SK-N-SH (cell line): ENCODE measurements at places on chromosomes 7 and 10. TPM values are rescaled to one million over a fixed set of nuclear protein-coding genes. Genes with fewer than 3 reads are reported as not detected.
A peak's percentile ranks its signal among the peaks of the same experiment; 100 is the strongest.

DNA sequence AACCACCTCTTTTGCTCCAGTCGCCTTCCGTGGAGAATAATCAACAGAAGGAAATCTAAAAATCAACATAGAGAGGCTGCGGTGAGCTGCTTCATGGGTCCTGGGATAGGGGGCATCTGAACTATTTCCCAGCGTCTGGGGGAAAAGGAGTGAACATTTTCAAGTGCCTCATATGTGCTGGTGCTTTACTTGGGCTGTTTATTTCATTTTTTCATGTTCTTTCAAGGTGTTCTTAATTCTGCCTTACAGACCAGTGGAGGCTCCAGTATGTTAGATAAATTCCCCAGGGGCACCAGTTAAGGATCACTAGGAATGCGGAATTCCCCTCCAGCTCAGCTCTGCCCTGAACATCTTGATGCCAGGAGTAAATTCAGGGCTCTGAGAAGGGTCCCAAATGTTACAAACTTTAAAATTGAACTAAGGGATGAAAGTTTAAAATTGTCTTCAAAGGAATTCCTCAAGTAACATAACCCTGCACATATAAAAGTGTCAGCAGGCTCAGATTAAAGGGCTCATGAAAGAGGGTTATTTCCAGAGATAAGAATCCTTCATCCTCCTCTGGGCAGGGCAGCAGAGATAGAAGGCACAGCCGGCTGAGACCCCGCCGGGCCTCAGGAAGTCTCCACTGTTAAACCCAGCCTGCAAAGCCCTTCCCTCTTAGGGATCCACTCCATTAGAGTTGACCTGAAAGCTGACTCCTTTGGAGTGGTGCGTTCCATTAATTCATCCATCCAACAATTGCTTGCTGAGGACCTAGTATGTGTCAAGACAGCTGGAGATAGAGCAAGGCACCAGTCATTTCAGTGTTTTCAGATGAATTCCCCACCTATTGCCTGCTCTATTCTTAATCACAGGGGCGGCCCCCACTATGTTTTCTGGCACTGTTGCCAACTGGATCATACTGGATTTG lies 345.8 kb downstream of the KCNMA1 start:
- peaks cover 54% of the 10 kb centered on the region for H3K4me1 ChIP-seq
- H3K4me3 ChIP-seq, result no peak overlapping the region
- no peaks in the 10 kb centered on the region for H3K36me3 ChIP-seq

DNA sequence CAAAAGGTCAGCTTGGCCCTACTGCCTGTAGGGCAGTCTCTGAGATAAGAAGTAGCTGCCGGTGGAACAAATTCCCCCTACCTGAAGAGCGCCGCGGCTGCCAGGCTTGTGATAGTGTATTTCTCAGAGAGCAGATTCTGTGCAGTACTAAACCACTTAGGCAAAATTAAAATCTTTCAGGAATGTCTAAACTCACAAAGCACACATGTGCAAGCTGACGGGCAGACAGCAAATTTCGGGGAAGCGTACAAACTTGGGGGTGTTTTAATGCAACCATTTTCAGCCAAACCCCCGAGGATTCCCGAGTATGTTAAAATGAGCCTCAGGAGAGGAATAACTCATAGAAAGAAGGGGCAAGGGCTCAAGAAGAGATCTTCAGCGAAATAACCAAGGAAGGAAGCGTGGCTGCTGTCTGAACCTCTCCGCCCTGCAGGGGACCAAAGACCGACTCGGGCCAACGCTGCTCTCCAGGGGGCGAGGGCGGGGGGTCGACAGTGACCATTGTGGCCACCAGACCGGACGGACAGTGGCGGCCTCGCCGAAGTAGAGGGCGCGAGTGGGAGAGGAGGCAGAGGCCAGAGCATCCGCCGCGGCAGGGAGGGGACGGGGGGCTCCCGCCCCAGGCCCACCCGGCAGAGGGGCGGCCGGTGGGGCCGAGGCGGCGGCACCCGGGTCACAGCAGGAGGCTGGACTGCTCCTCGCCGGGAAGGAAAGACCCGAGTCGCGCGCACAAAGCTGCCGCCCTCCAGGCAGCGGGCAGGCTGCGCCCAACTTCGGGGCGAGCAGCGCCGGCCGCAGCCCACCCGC lies 819 bp downstream of the HYCC1 start:
- H3K4me1 ChIP-seq, result 0 out of 2 replicates have a peak, but pooled peaks cover 6% of the 10 kb centered on the region
- no peak overlapping the region; the same call in 1 of the 2 replicates for H3K27ac ChIP-seq
- peak; percentile 62 for DNase-seq
- no peaks in the 10 kb centered on the region; the same call in 1 of the 2 replicates for H3K36me3 ChIP-seq

GRCh38 chr10:78298835-78299234 lies 265.2 kb downstream of the RPS24 start:
- no peak overlapping the region for H3K4me3 ChIP-seq
- H3K36me3 ChIP-seq, result no peaks in the 10 kb centered on the region
- H3K27ac ChIP-seq, result no peak overlapping the region
- DNase-seq, result no peak

Gene SSMEM1
- not detected in 2 replicates for polyA plus RNA-seq

Gene VSTM4
- polyA plus RNA-seq, result 0.39 TPM in 2 replicates

Gene TAS2R4
- 0.18 and 0.19 TPM in 2 replicates for polyA plus RNA-seq
